ENCODE measurements at places on chromosomes 13 and 19. TPM values are rescaled to one million over a fixed set of nuclear protein-coding genes. Genes with fewer than 3 reads are reported as not detected.

CYP2S1 gene
- 1.0 TPM for total RNA-seq

USHBP1 gene
- total RNA-seq, result 11.3 TPM

ZNF415 gene
- 21.0 TPM for total RNA-seq

GRCh38 chr13:79423801-79424642 lies 18.0 kb upstream of the RBM26 start:
- no peak for DNase-seq
- H3K4me3 ChIP-seq, result no peak overlapping the region

DNA sequence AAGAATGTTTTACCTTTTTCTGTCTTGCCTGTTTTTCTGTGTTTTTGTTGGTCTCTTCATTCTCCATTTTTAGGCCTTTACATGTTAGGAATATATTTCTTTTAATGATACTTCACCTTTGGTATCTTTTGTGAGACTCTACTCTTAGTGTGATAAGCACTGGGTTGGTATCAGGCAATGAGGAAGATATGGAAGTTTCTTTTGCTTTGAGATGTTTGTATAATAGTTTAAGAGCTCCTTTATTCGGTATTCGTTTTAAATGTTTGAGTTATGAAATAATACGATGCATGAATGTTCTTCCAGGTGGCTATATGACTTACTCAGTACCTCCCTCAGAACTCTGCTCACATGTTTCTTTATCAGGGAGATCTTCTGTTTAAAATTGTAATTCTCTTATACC lies 144.8 kb downstream of the PDS5B start:
- no peak for DNase-seq
- peaks cover 19% of the 10 kb centered on the region for H3K4me1 ChIP-seq
- H3K27ac ChIP-seq, result peak overlapping the region; percentile 17
- H3K36me3 ChIP-seq, result no peaks in the 10 kb centered on the region
- H3K4me3 ChIP-seq, result no peak overlapping the region
- no peaks in the 10 kb centered on the region for H3K27me3 ChIP-seq

DNA sequence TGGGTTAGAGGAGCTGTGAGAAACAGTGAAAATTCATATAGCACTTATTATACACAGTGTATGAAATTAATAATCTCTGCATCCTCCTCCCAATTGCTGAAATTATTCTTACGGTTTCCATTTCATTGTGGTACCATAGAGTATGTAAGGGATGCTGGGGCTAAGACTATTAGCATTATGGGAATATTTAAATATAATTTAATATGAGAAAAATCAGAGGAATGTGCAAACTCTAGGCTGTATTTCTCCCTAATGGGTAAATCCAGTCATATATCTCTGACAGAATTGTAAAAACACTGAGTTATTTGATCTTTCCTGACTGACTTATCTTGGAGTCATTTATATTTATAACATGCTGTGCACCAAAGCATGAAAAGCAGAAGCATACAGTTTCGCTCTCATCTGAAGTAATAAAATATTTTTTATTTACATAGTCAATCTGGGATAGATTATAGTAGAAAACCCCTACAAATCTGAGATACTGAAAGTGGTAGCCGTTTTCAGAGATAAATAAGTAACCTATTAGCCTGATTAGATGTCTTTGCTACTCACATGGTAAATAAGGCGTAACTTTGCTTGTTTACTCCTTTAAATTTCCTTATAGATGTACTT lies 34.9 kb downstream of the LRCH1 start:
- no peak for DNase-seq
- no peaks in the 10 kb centered on the region for H3K36me3 ChIP-seq
- no peak overlapping the region for H3K4me3 ChIP-seq
- H3K27me3 ChIP-seq, result no peaks in the 10 kb centered on the region

DNA sequence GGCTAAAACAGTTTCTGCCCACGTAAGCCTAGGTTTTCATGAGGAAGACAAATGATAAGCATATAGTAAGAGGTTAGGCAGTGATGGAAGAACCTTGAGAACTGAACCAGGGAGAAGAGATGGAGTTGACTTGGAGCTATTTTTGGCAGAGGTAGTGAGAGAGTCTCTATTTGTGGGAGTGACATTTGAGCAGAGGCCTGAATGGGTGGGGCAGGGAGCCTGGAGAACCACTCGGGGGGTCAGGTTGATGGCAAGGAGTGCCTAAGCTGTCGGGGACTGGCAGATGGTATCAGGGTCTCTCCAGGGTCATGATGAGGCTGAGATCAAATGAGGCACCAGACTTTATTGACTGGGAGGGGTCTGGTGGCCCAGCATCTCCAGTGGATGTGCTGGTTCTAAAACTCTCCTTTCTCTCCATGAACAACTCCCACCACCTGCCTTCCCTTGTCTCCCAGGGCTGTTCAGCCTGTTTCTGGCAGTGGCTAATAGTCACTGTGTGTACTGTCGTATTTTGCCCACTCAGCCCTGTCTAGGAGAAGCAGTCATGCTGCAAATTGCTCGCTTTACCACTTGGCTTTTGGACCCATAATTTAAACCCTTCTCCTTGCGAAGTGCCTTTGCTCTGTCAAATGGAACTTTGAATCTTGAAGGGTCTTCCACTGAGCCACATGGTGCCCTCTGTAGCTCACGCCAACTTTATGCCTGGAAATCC lies 3.6 kb downstream of the MAU2 start:
- no peak overlapping the region for H3K4me3 ChIP-seq
- H3K36me3 ChIP-seq, result peaks cover 16% of the 10 kb centered on the region
- no peak overlapping the region for H3K27ac ChIP-seq
- no peaks in the 10 kb centered on the region for H3K27me3 ChIP-seq
- peaks cover 27% of the 10 kb centered on the region for H3K4me1 ChIP-seq

- H3K27ac ChIP-seq, result no peak overlapping the region
- no peak overlapping the region for H3K4me3 ChIP-seq
- no peak for DNase-seq
- H3K27me3 ChIP-seq, result no peaks in the 10 kb centered on the region
- peaks cover 2% of the 10 kb centered on the region for H3K4me1 ChIP-seq
- no peaks in the 10 kb centered on the region for H3K36me3 ChIP-seq
Observed at GRCh38 chr13:42883771-42884467, 102.5 kb downstream of the FAM216B start.

Measured in thyroid gland (tissue), 4 donors.